ENCODE measurements at places on chromosomes 3 and 15.
A peak's percentile ranks its signal among the peaks of the same experiment; 100 is the strongest.

GRCh38 chr3:132997404-132998185 is 40.6 kb upstream of the TMEM108 start:
- no peak for DNase-seq

DNA sequence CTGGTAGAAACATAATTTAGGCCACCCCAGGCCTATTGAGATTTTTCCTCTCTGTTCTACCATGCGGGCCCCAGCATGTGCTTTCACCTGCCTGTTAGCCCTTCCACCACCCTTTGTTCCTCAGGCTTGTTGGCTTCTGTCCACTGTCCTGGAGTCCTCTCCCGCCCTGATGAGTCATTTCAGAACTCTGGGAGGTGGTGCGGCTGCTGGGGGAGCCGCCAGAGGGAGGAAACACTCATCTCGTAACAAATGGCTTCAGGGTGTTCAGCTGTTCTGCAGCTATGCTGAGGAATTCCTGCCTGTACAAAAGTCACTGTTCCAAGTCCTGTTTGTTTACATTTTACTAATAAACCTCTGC is 36.3 kb downstream of the LRTM1 start:
- peak; percentile 99 for DNase-seq

- DNase-seq = no peak
These were observed 39.8 kb downstream of the SQOR start for GRCh38 chr15:45674677-45675076.

- DNase-seq = no peak
These were observed 5.3 kb upstream of the KIF7 start for GRCh38 chr15:89660556-89660955.

DNA sequence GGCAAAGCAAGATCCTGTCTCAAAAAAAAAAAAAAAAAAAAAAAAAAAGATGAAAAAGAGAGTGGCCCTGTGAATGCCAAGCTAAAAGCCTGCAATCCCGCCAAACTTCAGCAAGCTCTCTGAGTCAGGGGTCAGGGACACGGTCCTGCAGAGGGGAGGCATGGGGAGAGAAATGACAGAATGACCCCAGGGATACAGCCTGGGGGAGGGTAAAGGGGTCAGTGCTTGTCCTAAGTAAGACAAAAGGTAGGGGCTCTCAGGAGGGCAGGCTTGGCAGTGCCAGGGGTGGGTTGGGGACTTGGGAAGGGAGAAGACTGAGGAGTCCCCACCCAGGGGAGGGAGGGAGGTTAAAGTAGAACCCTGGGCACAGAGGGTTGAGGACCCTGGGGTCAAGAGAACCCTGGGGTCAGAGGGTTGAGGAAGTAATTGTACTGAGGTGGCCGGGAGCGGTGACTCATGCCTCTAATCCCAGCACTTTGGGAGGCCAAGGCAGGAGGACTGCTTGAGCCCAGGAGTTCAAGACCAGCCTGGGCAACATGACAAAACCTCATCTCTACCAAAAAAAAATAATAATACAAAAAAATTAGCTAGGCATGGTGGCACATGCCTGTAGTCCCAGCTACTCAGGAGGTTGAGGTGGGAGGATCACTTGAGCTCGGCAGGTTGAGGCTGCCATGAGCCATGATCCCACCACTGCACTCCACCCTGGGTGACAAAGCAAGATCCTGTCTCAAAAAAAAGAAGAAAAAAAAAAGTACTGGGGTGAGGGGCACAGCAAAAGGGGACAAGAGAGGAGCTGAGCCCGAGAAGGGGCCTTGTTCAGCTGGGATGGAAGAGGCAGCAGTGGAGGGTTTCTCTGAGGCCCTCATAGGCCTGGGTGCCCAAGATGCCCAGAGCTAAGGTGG is 5.2 kb upstream of the SEMA3B start:
- peak; percentile 53 for DNase-seq

GRCh38 chr3:128878556-128879124 is 780 bp upstream of the ACAD9 start:
- peak; percentile 90 for DNase-seq

DNA sequence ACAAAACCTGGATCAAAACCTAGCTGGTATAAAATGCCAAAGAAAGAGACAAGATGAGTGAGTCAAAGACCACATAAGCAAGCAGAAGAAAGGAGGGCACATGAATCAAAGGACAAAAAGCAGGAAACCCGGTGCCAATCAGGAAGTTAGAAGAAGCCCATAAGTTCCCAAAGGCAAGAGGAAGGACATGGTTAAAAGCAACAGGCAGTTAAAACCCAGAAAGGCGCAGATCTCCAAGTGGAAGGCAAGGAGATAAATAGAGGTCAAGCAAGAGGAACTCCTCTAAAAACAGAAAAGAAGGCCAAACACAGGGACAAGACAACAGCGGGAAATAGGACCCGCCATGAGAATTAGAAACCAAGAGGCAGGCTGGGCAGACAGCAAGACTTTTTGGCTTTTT is 4.4 kb downstream of the TMOD2 start:
- DNase-seq = no peak

DNA sequence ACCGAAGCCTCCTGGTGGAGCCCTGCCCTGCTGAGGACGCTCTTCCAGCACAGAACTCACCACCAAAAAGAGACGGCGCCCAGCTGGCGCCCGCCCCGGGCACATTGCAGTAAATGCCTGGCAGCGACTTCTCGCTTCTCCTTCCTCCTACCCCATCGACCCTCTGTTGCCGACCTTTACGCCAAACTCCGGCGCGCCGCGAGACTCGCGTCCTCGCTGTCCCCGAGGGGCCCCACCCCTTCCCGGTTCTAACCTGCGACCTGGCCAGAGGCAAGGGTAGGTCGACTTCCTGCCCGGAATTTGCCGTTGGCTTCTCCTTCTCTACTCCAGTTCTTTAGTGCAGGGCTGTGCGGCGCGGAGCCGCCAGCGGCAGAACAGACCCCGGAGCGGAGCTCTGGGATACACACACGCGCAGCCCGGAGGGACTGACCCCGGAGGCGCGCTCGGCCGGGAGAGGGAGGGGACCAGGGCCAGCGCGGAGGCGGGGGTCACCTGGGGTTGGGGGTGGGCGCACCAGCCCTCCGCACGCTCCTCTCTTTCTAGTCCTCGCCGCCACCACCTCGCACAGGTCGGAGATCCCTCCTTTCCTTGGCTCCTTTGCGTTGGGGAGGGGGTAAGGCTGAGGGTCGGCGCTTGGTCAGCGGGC is 226.6 kb upstream of the AZI2 start:
- DNase-seq = peak; percentile 35

DNA sequence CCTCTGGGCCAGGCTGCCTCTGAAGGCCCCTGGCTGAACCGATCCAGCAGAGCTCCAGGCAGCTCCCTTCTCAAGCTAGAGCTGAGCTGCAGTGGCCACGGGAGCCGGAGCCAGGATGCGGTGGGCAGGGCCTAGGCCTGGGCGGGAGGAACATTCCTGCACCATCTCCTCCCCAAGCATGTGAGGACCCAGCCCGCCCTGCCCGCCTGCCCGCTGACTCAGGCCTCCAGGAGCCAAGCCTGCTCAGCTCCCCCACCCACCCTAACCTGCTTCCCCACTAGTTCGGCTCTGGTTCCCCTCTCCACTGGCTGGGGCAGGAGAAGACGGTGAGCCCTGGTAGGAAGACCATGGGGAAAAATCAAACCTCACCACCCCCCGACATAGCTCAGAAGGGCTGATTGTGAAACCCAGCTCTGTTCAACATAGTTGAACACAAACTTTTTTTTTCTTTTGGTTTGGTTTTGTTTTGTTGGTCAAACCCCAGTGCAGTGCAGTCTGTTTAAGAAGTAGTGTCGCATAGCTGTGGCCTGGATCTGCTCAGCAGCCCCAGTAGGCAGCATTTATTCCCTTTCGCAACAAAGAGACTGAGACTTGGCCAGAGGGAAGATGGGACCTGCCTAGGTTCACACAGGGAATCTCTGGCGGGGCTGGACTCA is 13.5 kb downstream of the SNX33 start:
- DNase-seq = peak; percentile 98

DNA sequence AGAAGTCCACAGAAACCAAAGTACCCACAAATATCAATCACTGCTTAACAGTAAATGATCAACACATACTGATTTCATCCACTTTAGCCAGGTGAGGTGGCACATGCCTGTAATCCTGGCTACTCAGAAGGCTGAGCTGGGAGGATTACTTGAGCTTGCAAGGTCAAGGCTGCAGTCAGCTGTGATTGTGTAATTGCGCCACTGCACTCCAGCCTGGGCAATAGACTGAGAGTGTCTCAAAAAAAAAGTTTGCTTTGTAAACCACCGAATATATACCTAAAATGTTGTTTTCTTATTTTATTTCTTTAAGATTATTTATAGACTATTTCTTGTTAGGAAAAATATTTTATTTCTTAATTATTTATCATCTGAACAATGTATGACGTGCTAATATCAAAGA is 8.7 kb upstream of the ATP13A4 start:
- no peak for DNase-seq

GRCh38 chr15:92043283-92043682 is 189.8 kb downstream of the SLCO3A1 start:
- DNase-seq = no peak

DNA sequence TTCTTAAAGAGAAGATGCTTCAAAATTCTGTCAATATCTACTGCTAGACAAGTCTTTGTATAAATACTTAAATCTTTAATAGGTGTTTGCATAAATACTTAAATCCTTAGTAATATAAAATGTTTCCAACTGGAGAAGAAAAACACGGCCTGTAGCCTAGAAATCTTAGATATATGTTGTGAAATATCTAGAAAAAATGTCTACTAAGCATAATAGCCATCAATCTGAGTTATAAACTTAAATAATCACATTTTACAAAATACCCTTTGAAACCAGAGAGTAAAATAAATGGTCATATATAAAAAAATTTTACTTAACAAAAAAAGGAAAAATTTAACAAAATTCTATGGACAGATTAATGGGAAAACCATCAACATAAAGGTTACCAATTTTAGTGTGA is 73.9 kb downstream of the PLOD2 start:
- no peak for DNase-seq

- peak; percentile 66 for DNase-seq
These were observed 610 bp downstream of the EPHB3 start for GRCh38 chr3:184561913-184562877.

DNA sequence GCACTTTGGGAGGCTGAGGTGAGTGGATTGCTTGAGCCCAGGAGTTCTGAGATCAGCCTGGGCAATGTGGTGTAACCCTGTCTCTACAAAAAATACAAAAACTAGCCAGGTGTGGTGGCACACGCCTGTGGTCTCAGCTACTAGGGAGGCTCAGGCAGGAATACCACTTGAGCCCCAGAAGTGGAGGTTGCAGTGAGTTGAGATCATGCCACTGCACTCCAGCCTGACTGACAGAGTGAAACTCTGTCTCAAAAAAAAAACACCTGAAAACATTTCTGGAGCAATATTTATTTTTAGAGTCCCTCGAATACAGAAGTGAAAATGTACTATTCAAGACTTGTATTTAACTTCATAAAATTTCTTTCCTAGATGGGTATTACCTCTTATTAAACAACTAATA is 4.6 kb downstream of the SPCS1 start:
- DNase-seq = no peak

DNA sequence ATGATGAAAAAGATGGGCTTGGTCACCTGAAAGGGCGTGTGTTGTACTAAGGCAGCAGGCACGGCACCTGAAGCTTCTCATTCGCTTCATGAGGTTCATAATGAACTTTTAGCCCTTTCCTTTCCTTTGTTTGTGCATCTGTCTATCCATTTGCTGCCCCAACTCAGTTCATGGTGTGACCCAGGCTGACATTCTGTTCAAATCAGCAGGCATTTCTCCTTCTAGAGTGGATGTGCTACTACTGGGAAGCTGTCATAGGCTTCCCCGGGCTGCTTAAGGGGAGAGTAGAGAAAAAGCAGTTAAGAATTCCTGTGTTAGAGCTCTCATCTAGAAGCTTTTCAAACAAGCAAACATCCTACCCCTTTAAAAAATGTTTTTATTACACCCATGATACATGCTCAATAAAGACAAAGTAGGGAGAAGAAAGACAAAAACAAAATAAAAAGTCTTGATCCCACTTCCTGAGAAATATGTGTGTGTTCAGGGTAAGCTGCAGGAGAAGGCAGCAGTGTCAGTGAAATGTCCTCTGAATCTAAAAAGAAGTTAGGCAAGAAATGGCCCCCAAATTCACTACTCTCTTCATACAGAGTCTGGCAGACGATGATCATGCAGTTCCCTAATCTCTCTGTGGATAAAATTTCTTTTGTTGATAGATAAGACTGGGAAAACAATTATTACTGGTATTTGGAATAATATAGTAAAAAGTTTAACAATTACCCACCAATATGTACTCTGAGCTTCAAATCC is 136.9 kb upstream of the PFN2 start:
- DNase-seq = peak; percentile 35

GRCh38 chr3:171743327-171744157 is 66.7 kb downstream of the PLD1 start:
- no peak for DNase-seq

Data from GM23248 (cell line).